Bronchial epithelial cell (primary cell): ENCODE measurements at places on chromosomes 13 and 19. TPM values are rescaled to one million over a fixed set of nuclear protein-coding genes. Genes with fewer than 3 reads are reported as not detected.

The RNU6-9 gene
- not detected in 2 replicates for total RNA-seq

GRCh38 chr13:102847272-102848234 is 1.7 kb downstream of the ERCC5 start:
- DNase-seq: peak; percentile 44

The TNFSF13B gene
- 0.79 and 1.7 TPM in 2 replicates for total RNA-seq

GRCh38 chr19:4491446-4491845 is 19.3 kb downstream of the HDGFL2 start:
- no peak for DNase-seq

GRCh38 chr19:51127755-51128154 is 3.0 kb downstream of the SIGLEC9 start:
- no peak for DNase-seq

The ZNF135 gene
- total RNA-seq: 1.6 and 3.7 TPM in 2 replicates

DNA sequence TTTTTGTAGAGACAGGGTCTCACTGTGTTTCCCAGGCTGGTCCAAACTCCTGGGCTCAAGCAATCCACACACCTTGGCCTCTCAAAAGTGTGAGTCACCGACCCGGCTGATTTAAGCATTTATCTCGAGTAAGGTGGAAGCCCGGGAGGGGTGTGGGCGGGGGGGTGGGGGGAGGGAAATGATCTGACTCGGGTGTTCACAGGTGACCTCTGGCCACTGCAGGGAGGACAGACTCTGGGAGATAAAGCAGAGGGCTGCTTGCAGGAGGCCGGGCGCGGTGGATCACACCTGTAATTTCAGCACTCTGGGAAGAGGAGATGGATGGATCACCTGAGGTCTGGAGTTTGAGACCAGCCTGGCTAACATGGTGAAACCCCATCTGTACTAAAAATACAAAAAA is 7.9 kb downstream of the DENND1C start:
- DNase-seq: no peak

The TJP3 gene
- 2.1 and 5.0 TPM in 2 replicates for total RNA-seq

The CCDC169 gene
- total RNA-seq: 1.5 and 1.8 TPM in 2 replicates

DNA sequence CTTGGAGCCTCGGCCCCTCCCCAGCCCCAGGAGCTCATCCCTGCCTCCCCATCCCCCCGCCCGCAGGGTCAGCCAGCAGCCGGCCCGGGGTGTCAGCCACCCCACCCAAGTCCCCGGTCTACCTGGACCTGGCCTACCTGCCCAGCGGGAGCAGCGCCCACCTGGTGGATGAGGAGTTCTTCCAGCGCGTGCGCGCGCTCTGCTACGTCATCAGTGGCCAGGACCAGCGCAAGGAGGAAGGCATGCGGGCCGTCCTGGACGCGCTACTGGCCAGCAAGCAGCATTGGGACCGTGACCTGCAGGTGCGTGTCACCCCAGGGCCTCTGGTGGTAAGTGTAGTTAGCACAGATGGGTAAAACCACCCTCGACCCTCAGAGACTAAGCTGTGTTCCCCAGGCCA is 13.8 kb downstream of the MAP1S start:
- DNase-seq: no peak

The IGFL1 gene
- total RNA-seq: not detected in 2 replicates

GRCh38 chr13:41700790-41701310 is 243.5 kb downstream of the RGCC start:
- peak; percentile 35 for DNase-seq

The KLK14 gene
- total RNA-seq: not detected in 2 replicates

GRCh38 chr19:8212212-8212611 is 3.0 kb downstream of the CERS4 start:
- no peak for DNase-seq

The SRRM5 gene
- total RNA-seq: not detected in 2 replicates

GRCh38 chr19:35398570-35398969 is 27.7 kb downstream of the GPR42 start:
- DNase-seq: no peak

The ZNF780A gene
- 9.7 and 14.0 TPM in 2 replicates for total RNA-seq

The GARIN5A gene
- 0.51 and 0.79 TPM in 2 replicates for total RNA-seq

DNA sequence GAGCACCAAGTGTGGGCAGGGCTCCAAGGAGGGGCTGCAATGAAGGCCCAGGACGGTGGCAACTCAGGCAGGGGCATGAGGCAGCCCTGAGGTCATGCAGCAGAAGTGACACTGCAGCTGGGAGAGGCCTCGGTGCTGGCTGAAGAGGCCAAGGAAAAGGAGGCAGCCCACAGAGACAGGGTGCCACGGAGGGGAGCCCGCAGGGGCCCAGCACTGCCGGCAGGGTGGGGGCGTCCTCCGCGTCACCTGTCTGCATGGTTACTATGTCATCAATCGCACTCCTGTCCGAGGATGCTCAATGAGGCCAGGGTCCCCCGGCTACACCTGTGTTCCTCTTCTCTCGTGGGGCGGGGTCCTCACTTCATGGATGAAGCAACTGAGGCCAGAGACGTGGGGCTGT is 123.1 kb downstream of the TUBA3C start:
- no peak for DNase-seq

The ERFL gene
- total RNA-seq: under 0.01 TPM in 2 replicates

DNA sequence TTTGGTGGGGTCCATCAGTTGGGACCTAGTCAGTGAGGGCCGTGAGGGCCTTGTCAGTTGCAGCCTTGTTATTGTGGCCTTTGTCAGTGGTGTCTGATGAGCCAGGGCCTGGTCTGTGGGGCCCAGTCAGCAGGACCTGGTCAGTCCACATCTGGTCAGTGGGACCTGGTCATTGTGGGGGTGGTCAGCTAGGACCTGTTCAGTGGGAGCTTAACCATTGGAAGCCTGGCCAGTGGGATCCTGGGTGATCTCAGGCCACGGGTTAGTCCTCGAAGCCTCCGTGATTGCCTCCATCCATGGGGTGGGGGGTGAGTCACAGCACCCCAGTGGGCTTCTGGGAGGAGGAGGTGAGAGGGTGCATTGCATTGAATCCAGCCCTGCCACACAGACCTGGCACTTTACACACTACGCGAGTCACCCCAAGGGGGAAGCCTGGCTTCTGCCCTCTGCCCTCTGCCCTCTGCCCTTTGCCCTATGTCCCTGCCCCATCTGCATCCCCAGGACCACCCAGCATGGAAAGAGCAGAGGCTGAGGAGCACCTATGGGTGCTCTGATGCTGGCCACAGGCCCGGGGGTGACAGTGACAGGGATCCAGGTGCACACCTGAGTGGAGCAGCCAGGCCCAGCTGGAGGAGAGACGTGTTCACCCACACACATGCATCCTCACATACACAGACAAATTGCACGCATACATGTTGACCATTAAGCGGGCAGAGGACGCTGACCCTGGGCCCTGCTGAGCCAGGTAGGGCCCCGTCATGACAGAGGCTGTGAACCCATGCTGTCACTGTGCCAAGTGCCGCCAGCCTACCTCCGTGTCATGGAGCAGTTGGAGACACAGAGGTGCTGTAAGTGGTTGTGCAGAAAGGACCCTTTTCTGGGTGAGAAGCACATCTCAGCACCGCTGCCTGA is 59.8 kb upstream of the TPM4 start:
- DNase-seq: no peak

DNA sequence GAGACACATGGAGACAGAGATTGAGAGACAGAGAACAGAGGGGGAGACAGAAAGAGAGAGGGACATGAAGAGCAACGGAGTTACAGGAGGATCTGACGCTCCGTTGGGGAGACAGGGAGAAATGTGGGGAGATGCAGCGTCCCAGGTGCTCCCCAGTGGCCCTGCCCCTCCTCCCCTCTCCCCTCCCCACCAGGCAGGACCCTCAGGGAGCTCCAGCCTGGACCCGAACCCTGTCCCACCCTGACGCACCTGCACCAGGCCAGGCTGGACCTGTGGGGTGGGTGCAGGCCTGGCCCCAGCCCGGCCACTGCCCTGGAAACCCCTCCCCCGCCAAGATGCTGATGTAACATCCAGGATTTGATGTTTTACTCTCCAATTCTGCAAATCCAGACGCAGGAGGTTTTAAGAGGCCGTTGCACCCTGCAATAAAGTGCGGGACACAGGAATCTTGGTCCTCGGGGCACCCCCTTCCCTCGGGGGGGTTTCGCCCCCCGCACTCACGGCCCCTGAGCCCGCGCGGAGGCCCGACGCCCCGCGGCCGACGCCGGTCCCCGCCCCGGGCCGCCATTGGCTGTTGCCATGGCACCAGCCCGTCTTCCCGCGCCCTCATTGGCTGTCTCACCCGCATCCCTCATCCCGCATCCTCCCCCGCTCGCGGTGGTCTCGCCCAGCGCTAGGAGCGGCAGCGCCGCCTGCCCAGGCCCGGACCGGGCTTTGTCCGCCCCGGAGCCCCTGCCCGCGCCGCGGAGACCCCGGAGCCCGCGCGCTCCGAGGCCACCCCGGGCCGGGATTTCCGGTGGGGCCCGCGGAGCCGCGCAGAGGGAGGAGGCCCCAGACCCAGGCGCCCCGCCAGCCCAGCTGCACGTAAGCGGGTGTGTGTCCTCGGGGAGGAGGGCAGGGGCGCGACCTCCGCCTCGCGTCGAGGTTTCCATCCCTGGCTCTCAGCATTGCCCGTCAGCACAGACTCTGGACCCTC is at the start of gene APC2:
TSS of gene APC2 (plus strand) at position 655 of the 976 bp plus-strand sequence. CDS start 2,881 bp downstream, outside the sequence.
- DNase-seq: no peak

- peak; percentile 71 for DNase-seq
These were observed 53.6 kb downstream of the ZAR1L start for GRCh38 chr13:32261567-32261966.

The RANBP3 gene
- total RNA-seq: 25.0 and 27.9 TPM in 2 replicates

The ZNF540 gene
- total RNA-seq: under 0.01 and 0.13 TPM in 2 replicates

DNA sequence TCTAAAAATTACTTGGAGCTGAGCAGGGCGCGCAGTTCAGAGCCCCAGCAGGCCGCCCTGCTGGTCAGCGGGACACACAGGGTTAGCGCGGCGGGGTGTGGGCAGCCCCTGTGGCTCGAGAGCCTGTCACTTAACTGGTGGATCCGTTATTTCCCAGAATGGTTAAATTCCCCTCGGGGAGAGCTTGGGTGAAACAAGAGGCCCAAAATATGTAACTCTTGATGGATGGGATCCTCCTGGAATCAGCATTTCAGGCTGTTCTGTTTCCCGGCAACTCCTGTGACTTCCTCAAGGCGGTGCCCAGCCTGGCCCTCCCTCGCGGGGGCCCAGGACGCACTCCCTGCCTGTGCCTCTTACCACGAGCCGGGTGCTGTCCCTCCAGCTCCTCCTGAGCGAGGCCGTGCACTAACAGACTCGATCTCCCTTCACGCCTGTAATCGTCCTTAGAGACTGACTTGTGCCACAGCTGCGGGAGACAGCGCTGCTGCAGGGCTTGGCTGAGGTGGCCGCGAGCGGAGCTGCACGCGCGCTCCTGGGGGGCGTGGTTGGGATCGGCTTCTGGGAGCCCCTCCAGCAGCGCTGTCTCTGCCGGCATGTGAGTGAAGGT is 9.7 kb downstream of the PTBP1 start:
- DNase-seq: no peak

The C19orf85 gene
- total RNA-seq: not detected in 2 replicates

GRCh38 chr13:98915981-98916380 is 61.9 kb downstream of the DOCK9 start:
- DNase-seq: no peak

GRCh38 chr19:47210689-47211316 is 20.2 kb downstream of the BBC3 start:
- peak; percentile 62 for DNase-seq

GRCh38 chr19:8681345-8682029 is 17.1 kb downstream of the ACTL9 start:
- no peak for DNase-seq

DNA sequence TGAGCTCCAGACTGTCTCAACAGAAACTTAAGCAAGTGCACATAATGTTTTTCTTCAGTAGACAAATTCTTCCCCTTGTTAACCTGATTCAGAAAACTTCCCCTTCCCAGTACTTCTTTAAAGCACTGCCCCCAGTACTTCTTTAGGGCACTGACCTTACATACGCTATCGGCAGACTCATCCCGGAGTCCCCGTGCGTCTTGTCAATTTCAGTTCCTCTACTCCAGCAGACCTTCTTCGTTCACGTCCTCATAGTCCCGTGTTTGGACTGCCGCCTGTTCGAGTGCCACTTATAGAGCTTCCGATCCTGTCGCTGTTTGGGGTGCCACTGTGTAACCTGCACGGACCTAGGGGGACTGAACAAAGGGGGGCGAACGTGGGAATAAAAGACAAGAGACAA is 29.0 kb downstream of the ZNF627 start:
- no peak for DNase-seq

GRCh38 chr19:18388100-18388959 is 2.4 kb downstream of the GDF15 start:
- no peak for DNase-seq

DNA sequence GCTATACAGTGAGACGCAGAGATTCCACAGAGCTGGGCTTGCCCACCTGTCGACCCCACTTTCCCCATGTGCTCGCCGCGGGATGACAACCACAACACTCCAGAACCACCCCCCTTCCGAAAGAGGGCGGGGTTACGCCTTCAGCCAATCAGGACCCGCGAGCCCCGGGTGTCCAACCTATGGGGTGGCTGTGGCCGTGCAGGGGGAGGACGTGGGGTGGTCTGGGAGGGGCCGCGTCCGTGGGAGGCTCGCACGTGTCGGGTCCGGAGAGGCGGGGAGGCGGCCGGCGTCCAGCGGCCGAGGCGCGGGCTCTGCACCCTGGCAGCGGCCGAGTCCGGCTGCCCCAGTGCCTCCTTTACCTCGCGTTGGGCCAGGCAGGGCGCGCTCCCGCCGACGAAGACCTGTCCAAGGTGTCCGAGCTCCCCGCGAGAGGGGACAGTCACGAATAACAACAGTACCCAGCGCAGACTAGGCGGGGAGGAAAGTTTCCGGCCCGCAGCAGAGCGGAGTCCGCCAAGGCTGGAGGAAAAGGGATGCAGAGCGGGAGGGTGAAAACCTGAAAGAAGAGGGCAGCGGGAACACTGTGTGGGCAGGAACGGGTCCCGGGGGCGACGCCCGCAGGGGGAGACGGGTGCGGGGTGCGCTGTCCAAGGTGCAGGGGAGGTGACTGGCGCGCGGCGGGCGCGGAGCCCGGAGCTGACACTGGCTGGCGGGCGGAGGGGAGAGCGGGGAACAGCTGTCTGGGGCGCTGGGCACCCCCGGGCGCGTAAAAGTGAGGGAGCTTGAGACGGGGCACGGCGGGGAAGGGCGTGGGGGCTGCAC is 911 bp downstream of the ENOX1 start:
- peak; percentile 50 for DNase-seq

- DNase-seq: no peak
These were observed 749 bp downstream of the GATAD2A start for GRCh38 chr19:19405971-19406877.

- DNase-seq: no peak
These were observed 44.1 kb downstream of the CCNE1 start for GRCh38 chr19:29855741-29856500.

DNA sequence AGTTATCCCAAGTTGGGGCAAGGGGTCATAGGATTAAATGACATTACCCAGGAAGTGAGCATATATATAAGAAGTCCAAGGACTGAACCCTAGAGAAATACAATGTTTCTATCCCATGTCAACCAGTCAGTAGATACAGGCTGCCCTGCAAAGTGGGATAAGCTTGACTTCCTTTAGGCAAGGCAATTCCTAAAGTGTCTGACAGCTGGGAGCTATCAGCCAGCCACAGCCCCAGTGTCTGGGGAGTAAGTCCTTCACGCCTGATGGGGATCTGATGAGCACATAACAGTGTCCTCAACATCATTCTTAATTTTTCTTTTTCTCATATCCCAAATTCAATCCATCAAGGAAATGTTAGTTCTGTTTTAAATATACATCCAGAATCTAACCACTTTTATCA is 54.1 kb downstream of the DNAJC15 start:
- DNase-seq: no peak
